ENCODE measurements at places on chromosomes 11 and 22. TPM values are rescaled to one million over a fixed set of nuclear protein-coding genes. Genes with fewer than 3 reads are reported as not detected.
A peak's percentile ranks its signal among the peaks of the same experiment; 100 is the strongest.

- no peak for DNase-seq
Observed at GRCh38 chr11:36278531-36279282, 10.5 kb downstream of the COMMD9 start.

- no peak for DNase-seq
Observed at GRCh38 chr11:1121331-1121812, 36.4 kb upstream of the MUC5AC start.

HTATIP2 gene
- total RNA-seq, result 84.5 TPM

- peak; percentile 74 for DNase-seq
Observed at GRCh38 chr22:27885977-27886842, 32.8 kb downstream of the PITPNB start.

Data from bronchial epithelial cell (primary cell).